ENCODE measurements at places on chromosomes 3 and 15. TPM values are rescaled to one million over a fixed set of nuclear protein-coding genes. Genes with fewer than 3 reads are reported as not detected.
A peak's percentile ranks its signal among the peaks of the same experiment; 100 is the strongest.

DNA sequence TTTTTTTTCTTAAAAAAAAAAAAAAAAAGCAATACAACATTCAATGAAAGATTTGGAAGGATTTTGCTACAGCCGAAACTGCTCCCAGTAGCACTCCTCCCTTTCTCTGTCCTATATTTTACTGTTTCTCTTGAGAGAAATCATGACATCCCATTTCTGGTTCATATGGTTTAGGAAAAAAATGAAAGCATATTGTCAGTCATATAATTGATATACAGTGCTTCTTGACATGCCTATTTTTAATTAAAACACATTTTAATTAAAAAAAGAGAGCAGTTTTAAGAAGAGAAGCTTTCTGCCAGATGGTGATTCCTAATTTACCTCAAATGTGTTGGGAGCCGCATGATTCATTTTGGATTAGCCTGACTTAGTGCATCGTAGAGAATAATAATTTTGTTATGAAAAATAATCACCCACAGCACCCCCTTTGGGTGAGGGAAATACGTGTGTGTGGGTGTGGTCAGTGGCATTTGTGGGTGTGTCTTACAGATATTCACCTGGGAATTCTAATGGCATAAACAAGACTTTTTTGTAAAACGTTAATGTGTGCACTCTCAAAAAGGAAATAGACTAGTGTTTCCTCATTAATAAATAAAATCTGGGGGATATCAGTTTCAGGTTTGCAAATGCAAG lies 544.5 kb downstream of the MFSD1 start:
- H3K27ac ChIP-seq, result no peak overlapping the region
- H3K36me3 ChIP-seq, result no peaks in the 10 kb centered on the region
- no peak overlapping the region for H3K4me3 ChIP-seq
- no peaks in the 10 kb centered on the region for H3K27me3 ChIP-seq
- no peak for DNase-seq
- no peaks in the 10 kb centered on the region for H3K4me1 ChIP-seq

DNA sequence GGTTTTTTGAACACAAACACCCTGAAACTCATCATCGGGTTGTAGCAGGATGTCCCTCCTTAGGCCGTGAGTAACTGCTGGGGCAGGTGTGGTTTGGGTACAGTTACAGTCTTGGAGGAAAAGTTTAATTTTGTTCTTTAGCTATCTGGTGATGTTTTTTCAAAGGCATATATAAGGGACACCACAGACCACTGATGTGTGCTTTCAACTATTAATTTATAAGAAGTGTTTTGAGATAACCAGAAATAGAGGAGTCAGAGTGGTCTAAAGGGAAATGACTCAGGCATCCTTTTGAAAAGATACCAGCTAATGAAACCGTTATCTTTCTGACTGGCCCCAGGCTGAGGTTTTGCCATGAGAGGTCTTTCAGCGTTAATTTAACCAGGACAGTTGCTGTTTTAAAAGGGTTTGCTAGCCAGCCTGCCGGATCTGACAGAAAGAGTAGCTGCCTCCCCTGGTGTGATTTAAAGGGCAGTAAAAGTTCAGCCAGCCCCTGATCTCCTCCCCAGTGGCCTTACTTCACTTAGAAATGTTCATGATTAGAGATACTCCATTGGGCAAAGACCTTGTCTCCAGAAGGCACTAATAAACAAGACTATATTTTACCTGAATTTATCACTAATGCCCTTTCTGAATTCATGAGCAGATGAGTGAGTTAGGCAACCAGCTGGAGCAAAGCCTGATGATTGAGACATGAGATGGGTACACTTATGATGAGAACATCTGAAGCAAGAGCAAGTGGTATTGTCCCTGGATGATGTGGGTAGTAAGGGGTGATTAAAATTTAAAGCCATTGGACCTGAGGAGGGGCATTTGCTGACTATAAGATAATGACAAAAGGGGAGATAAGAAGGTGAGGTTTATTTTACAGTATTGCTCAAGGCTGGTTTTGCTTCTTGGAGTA lies 482.5 kb upstream of the TBL1XR1 start:
- no peak overlapping the region for H3K4me3 ChIP-seq
- H3K36me3 ChIP-seq, result no peaks in the 10 kb centered on the region
- no peaks in the 10 kb centered on the region for H3K27me3 ChIP-seq
- H3K27ac ChIP-seq, result no peak overlapping the region
- no peak for DNase-seq
- H3K4me1 ChIP-seq, result no peaks in the 10 kb centered on the region

GRCh38 chr3:40969341-40969740 lies 230.0 kb upstream of the CTNNB1 start:
- H3K27ac ChIP-seq, result no peak overlapping the region
- no peak overlapping the region for H3K4me3 ChIP-seq
- peaks cover 15% of the 10 kb centered on the region for H3K4me1 ChIP-seq
- H3K36me3 ChIP-seq, result no peaks in the 10 kb centered on the region

- H3K4me1 ChIP-seq, result no peaks in the 10 kb centered on the region
- no peak for DNase-seq
- no peak overlapping the region for H3K27ac ChIP-seq
- H3K27me3 ChIP-seq, result no peaks in the 10 kb centered on the region
- no peak overlapping the region for H3K4me3 ChIP-seq
- no peaks in the 10 kb centered on the region for H3K36me3 ChIP-seq
These were observed 368.9 kb upstream of the PLSCR5 start for GRCh38 chr3:146974001-146974400.

The TTLL13 gene
- total RNA-seq, result 0.35 TPM

- no peaks in the 10 kb centered on the region for H3K27me3 ChIP-seq
- H3K36me3 ChIP-seq, result no peaks in the 10 kb centered on the region
- no peak overlapping the region for H3K4me3 ChIP-seq
- no peak for DNase-seq
These were observed 519.0 kb upstream of the PROK2 start for GRCh38 chr3:72303926-72304325.

The SKOR1 gene
- 0.10 TPM for total RNA-seq

DNA sequence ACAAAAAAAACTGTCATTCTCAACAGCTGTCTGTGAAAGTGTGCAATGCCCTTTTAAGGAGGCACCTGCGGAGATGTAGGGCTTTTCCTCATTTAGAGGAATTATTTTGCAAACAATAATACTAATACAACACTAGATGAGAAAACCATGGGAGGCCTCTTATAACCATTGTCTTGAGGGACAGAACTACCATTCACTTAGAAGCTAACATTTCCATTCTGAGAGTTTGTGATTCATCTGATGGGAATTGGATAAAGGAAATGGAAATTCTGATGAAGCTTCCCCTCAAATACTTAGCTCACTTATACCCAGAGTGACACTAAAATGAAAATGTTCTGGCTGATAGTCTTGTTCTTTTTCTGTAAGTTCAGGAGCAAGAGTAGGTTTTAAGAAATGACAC lies 147.7 kb downstream of the CADPS start:
- no peak for DNase-seq
- no peak overlapping the region for H3K4me3 ChIP-seq
- H3K27ac ChIP-seq, result no peak overlapping the region

The FMN1 gene
- 32.0 TPM for total RNA-seq

- no peak overlapping the region for H3K4me3 ChIP-seq
- no peaks in the 10 kb centered on the region for H3K36me3 ChIP-seq
- no peaks in the 10 kb centered on the region for H3K27me3 ChIP-seq
- DNase-seq, result no peak
- H3K4me1 ChIP-seq, result no peaks in the 10 kb centered on the region
- no peak overlapping the region for H3K27ac ChIP-seq
These were observed 34.3 kb downstream of the DNAH1 start for GRCh38 chr3:52350416-52350815.

The OIP5 gene
- total RNA-seq, result 5.7 TPM

- H3K36me3 ChIP-seq, result no peaks in the 10 kb centered on the region
- no peak for DNase-seq
- H3K27me3 ChIP-seq, result no peaks in the 10 kb centered on the region
- no peak overlapping the region for H3K4me3 ChIP-seq
These were observed 17.4 kb downstream of the PGBD4 start for GRCh38 chr15:34119291-34119690.

The CASR gene
- 0.22 TPM for total RNA-seq

The OSTN gene
- total RNA-seq, result not detected

DNA sequence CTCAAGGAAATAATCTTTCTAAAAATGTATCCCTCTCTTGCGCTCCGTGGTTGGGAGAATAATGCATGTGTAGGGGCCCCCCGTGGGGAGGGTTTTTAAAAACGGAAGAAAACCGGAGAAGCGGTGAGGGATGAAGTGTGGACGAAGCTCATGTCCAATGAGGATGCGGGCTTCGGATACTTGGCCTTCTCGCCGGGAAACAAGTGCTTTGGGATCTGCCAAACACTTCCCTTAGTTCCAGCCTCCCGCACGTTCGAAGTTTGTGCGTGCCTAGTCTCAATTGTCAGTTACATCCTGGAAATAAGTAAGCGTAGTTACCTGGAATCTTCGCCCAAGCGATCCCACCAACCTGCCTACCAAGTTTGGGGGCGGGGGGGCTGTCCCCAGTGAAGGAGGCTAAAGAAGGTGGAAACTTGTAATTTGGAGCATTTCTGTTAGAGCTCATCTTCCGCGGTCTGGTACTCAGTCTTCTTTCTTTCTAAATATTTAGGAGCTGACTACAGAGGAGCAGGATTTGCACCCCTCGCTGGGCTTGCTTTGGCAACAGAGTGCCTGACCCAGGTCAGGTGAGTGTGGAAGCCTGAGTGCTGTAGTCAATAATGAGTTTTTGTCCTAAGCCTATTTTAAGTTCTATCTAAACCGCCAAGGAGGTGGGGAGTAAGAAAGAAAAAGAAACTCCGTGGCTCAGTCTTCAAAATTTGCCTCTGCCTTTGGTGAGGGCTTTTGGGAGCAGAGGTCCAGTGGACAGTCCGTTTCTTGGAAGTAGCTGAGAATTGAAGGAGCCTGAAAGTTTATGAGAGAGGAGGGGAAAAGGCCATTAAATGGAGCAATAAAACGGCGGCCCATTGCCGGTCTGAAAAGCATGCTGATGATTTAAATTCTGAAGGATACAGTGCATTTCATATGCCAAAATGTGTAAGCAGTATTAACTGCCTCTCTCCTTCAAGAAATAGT lies 1.1 kb downstream of the ITPR1 start:
- peak overlapping the region; percentile 61 for H3K4me3 ChIP-seq
- peak; percentile 30 for DNase-seq
- peaks cover 9% of the 10 kb centered on the region for H3K4me1 ChIP-seq
- peak overlapping the region; percentile 63 for H3K27ac ChIP-seq

GRCh38 chr3:155420406-155420805 lies 126.9 kb upstream of the STRIT1 start:
- no peaks in the 10 kb centered on the region for H3K4me1 ChIP-seq
- H3K27me3 ChIP-seq, result no peaks in the 10 kb centered on the region
- DNase-seq, result no peak
- H3K36me3 ChIP-seq, result no peaks in the 10 kb centered on the region

DNA sequence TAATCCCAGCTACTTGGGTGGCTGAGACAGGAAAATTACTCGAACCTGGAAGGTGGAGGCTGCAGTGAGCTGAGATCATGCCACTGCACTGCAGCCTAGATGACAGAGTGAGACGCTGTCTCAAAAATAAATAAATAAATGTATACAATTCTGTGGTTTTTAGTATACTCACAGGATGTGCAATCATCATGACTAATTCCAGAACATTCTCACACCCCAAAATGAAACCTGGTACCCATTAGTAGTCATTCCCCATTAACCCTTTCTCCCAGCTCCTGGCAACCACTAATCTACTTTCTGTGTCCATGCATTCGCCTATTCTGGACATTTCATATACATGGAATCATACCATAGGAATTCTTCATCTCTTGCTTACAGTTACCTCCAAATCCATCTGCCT lies 44.5 kb downstream of the LRRFIP2 start:
- DNase-seq, result no peak
- no peaks in the 10 kb centered on the region for H3K27me3 ChIP-seq
- H3K27ac ChIP-seq, result no peak overlapping the region
- peaks cover under 1% of the 10 kb centered on the region for H3K4me1 ChIP-seq
- H3K4me3 ChIP-seq, result no peak overlapping the region

DNA sequence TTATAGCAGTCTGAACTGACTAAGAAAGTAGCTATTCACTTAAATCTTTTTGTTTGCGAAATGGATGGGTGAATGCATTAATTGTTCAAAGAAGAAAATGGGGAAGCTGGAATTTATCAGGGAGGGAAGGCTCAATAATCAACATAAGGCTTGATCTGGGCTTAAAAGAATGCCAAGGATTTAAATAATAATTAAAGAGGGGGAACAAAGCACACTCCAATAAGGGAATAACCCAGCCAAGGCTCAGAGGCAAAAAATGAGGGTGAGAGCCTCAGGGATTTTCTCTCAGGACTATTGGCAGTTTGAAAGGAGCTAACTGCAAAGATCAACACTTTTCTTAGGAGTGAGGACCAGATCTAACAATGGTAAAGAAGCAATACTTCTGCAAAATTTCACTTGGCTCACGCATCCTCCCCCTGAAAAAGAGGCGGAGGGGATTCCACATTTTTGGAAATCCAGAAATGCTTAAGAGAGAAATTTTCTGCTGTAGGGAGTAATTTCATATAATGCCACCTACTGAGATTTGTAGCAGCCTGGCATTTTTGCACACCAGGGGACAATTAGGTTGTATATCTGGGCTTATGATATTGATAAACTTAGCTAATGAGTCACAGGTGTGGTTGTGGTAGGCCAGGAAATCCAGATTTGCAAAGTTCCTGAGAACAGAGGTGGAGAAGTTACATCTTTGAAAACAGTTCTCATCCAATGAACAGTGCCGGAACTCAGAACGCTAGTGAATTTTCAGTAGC lies 405.1 kb downstream of the TUSC7 start:
- H3K27me3 ChIP-seq, result no peaks in the 10 kb centered on the region
- no peak for DNase-seq
- no peak overlapping the region for H3K27ac ChIP-seq
- H3K4me3 ChIP-seq, result no peak overlapping the region
- H3K36me3 ChIP-seq, result no peaks in the 10 kb centered on the region

GRCh38 chr15:93920204-93920603 lies 311.2 kb upstream of the MCTP2 start:
- DNase-seq, result no peak
- H3K4me1 ChIP-seq, result no peaks in the 10 kb centered on the region
- no peaks in the 10 kb centered on the region for H3K36me3 ChIP-seq
- H3K27me3 ChIP-seq, result no peaks in the 10 kb centered on the region

DNA sequence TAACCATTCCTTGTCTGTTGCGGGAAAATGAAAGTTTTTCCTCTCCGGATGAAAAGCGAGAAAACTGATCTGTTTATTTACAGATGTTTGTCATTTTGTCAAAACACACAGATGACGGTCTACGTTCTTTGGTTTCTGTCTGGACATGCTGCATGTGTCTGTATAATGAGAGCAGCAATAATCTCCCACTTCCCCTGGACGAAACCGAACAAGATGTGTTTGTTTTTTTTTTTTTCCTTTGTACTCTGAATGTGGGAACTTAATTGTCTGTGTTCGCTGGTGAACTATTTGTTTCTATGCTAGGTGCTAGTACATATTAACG lies 33.6 kb downstream of the PTPRG start:
- H3K4me3 ChIP-seq, result no peak overlapping the region
- no peak overlapping the region for H3K27ac ChIP-seq
- no peak for DNase-seq
- H3K27me3 ChIP-seq, result no peaks in the 10 kb centered on the region
- H3K4me1 ChIP-seq, result no peaks in the 10 kb centered on the region
- no peaks in the 10 kb centered on the region for H3K36me3 ChIP-seq

GRCh38 chr3:114323546-114324254 lies 29.9 kb downstream of the TIGIT start:
- no peak for DNase-seq
- no peaks in the 10 kb centered on the region for H3K27me3 ChIP-seq
- no peaks in the 10 kb centered on the region for H3K36me3 ChIP-seq
- H3K27ac ChIP-seq, result no peak overlapping the region
- H3K4me1 ChIP-seq, result no peaks in the 10 kb centered on the region
